Activated T-cell treated with anti-CD3 and anti-CD28 coated beads, Interleukin-2, amount 50 U/mL, for 4 hours (primary cell): ENCODE measurements at places on chromosomes 3 and 15.

- DNase-seq: no peak
Observed at GRCh38 chr3:9902372-9903237, at the start of gene IL17RE. IL17RE (plus strand) TSS chr3:9902848; CDS start chr3:9902933, 85 bp downstream.

DNA sequence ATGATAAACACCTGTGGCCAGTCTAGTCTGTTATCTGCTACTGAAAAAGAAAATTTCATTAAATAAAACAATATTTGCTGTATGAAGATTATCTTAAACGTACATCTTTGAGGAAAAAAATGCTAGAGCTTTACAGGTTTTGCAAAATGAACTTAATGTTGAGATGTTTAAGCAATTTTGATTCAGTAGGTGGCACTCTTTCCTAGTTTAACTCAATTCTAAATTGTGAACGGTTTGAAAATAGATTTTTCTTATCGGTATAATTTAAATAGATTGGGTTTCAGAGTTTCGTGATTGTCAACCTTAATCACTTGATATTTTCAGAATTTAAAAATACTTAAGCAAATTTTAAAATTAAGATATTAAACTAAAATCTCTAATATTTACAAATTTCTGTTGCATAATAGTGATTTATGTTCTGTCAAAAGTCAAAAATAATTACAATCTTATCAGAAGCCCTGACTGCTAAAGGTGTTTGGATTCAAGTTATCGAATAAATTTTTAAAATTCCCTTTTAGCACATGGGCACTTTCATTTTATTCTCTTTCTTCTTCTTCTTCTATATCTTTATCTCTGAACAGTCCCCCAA, 7.0 kb upstream of the RNF111 start:
- no peak for DNase-seq

DNA sequence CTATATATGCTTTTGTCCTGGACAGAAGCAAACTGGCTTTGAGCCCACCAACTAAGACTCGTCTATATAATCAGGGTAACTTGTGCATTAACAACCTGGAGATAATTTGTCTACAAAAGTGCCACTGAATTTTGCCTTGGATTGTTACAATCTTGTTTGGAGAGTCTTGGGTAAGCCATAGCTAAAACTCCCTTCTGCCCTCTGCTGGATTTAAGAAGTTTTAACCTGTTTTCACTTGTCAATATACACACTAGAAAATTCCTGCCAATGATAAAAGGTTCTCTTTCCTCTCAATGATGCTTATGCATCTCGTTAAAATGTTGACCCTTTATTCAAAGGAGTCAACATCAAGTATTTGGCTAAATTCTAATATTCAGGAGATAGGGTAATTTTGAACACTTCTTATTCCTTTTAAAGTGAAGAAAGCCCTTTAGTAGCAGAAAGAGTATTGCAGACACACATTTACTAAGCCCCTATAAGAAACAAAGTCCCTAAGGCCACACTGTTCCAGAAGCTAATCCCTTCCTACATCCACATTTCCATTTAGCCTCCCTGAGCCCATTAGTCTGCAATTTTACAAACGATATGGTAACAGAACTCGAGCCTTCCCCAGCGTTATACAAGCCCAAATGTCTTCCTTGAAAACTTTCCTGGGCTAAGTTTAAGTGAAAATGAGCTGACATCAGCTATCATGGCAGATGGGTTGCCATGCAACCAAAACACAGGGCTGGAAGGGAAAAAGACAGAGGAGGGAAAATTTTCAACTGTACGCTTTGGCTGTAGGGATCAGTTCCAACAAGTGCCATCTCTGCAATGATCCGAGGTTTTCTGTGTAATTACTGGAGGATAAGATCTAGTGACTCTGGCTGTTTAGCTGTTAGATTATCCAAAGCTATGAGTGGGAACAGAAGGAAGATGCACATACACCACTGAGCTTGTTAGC, 75.9 kb upstream of the FGF12 start:
- no peak for DNase-seq

- DNase-seq: no peak
Observed at GRCh38 chr3:61134532-61134931, 116.7 kb downstream of the FHIT start.

GRCh38 chr15:85794598-85795336, at the start of gene KLHL25:
KLHL25 (minus strand) TSS chr15:85794925; CDS start chr15:85769810, 25,115 bp downstream.
- DNase-seq: peak; percentile 87

GRCh38 chr3:126706631-126707030, 2.6 kb downstream of the CHCHD6 start:
- DNase-seq: no peak
